ENCODE measurements at places on chromosomes 4 and X.

GRCh38 chrX:41515376-41515775 lies 68.2 kb downstream of the NYX start:
- no peak for DNase-seq

GRCh38 chr4:32117693-32118092 lies 1397.5 kb downstream of the PCDH7 start:
- peak; percentile 14 for DNase-seq

DNA sequence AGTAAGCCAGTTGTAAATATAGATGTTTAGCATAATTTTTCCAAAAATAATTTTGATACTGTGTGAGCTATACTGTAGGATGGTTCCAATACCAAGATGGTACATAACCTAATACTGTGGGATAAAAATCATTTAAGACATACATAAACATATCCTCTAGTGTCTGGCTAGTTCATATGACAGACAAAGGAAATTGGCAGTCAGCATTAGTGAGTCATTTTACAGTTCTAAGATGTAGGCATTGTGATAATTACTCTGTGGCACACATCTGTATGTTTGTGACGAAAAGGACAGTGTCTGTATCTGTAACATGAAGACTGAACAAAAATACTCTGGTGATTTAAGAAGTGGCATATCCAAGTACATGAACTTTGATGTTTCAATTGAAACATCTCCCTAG lies 49.6 kb downstream of the UGT2A2 start:
- no peak for DNase-seq

DNA sequence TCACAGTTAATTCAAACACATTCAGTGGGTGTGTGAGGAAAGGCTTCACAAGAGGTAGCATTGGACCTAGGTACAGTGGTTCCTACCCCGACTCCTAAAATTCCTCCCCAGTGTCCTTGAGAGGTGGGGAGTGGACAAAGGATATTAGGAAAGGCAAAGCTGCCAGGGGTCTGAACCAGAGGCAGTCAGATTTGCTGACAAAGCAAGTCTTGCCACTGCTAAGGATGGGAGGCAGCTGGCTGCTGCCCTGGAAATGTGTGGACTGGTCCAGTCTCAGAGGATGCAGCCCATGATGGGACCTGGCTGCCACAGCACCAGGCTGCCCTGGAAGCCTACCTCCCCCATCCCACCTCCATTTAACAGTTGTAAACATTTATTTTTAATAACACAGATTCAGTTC lies 4.1 kb upstream of the PHF8 start:
- no peak for DNase-seq
